Activated T-cell treated with anti-CD3 and anti-CD28 coated beads, Interleukin-2, amount 50 U/mL, for 1 hour (primary cell): ENCODE measurements at places on chromosomes 7 and 10.

- DNase-seq, result no peak
These were observed 75.3 kb upstream of the CPXM2 start for GRCh38 chr10:123966896-123967231.

- DNase-seq, result no peak
These were observed 8.4 kb upstream of the PGAM2 start for GRCh38 chr7:44073664-44074348.

- no peak for DNase-seq
These were observed 128.4 kb downstream of the ALOX5 start for GRCh38 chr10:45502458-45502857.

DNA sequence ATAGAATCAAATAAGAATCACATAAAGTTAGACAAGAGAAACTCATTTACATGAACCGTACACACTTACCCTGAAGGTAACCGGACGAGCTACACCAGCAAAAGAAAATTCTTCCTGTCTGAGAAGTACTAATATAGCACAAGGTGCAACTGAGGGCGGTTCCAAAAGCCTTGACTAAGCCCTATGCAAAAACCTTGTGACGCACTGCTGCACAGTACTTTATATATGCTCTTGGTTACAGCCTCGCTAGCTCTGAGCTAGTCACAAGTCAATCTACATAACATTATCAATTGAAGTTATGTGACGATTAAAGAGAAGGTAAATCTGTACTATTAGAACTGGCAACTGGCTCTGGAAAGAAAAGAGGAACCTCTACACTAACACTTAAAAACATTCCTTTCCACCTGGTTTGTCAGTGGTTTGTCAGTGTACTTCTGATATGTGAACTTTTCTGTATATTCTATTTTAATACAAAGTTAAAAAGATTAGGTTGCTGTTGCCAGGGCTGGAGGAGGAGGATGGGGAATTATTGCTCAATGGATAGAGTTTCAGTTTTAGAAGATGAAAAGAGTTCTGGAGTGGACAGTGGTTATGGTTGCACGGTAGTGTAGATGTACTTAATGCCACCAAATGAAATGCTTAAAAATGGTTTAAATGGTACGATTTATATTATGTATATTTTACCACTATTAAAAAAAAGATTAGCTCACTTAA is 21.6 kb downstream of the NT5C3A start:
- peak; percentile 46 for DNase-seq

- peak; percentile 70 for DNase-seq
These were observed 5.3 kb downstream of the HOXA11 start for GRCh38 chr7:27179503-27180430.

GRCh38 chr10:21398563-21399231 is 126.8 kb downstream of the SKIDA1 start:
- DNase-seq, result no peak

DNA sequence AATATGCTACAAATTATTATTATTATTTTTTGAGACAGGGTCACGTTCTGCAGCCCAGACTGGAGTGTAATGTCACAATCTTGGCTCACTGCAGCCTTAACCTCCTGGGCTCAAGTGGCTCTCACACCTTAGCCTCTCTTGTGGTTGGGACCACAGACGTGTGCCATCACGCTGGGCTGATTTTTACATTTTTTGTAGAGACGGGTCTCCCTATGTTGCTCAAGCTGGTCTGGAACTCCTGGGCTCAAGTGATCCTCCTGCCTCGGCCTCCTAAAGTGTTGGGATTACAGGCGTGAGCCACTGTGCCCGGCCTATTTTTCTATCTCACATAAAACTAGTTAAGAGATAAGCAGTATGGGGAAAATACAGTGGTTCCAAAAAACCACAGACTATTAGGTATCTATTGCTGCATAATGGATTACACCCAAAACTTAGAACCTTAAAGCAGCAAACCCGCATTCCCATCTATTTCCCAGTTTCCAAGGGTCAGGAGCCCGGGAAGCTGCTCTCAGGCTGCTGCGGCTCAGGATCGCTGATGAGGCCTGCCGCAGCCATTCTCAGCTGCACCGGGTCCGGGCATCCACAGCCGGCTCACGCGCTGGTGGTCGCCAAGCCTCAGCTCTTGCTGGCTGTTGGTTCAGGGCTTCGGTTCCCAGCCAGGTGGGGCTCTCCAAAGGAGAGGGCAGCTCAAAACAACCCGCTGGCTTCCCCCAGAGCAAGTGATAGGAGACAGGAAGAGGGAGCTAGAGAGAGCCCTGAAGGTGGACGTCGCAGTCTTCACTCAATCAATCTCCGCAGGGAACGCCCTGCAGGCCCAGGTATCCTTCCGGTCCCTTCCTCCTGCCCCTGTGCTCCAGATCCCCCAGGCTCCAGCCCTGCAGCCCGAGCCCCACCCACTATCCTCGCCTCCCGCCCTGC is 128.2 kb downstream of the UBE2H start:
- peak; percentile 32 for DNase-seq

DNA sequence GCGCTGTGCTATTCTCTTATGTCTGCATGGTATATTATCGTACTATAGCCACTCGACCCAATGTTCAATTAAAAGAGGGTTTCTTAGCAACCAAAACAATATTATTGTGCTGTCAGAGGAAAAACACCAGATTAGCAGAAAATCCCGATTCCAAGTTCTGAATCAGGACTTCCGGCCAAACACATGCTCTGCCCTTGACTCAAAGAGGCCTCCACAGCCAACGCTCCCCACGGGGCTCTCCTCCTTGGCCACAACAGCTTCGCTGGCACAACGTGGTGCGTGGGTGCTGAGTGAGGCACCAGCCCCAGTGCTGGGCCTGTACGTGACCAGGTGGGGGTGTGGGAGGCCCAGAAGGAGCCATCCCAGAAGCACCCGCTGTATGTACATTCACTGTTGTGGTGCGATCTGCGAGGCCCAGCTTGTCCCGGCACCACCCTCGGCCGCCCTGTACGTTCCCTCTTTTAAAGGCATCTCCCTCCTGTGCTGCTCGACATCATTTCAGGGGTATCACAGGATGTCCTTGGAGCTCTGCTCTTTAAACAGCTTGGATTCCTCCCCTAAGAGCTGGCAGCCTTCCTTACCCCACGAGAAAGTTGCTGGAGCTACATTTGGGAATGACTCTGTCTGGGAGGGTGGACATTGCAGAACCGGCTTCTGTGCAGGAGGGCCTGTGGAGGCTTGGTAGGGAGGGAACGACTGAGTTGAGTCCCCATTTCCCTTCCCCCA is 736.2 kb downstream of the PARD3 start:
- DNase-seq, result no peak

DNA sequence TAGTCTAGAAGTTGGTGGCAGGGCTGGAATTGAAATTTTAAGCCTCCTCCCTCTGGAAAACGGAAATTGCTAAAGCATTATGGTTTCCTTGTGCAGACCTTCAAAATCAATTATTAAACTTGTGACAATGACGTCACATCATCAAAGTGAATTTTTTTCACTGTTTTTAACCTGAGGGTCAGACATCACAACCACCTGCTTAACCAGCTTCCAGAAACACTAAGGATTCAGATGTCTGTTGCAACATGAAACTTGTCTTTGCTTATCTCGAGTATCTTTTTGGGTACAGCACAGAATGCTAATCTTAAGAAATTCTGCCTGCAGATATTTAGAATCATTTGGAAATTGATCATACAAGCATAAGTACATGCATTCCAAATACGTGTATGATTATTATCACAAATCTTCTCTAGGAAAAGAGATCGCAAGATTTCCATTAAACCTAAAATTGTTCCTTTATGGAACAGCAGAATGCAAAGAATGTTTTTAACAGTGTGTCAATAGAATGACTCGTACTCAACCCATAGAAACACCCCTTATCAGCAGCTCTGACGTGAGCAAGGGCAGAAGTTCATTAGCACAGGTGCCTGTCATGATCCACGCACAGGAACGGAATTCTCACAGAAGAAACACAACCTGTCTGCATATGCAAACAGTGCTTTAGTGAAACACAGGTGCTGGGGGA is 4.1 kb upstream of the GTPBP4 start:
- DNase-seq, result no peak

- DNase-seq, result no peak
These were observed 35.5 kb downstream of the KDM7A start for GRCh38 chr7:140141256-140141655.

DNA sequence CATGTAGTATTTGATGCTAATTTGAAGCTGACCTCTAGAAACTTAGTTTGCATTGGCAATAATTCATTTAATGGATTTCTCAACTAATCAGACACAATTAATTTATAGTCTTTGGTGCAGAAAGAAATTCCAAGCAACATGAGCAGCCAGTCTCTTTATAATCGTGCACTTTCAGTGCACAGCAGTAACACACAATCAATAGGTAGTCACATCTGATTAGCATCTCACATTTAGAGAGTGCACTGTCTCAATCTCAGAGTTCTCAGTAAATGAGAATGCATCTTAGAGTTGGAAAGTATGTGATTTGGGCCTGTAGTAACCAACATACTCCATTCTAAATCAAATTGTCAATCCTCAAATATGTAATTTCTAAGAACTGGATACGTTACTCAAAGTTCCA is 377.6 kb downstream of the POM121L12 start:
- no peak for DNase-seq

- no peak for DNase-seq
These were observed 152.6 kb downstream of the SLC16A9 start for GRCh38 chr10:59557052-59557451.

GRCh38 chr10:96863922-96864543 is 31.9 kb downstream of the LCOR start:
- no peak for DNase-seq

DNA sequence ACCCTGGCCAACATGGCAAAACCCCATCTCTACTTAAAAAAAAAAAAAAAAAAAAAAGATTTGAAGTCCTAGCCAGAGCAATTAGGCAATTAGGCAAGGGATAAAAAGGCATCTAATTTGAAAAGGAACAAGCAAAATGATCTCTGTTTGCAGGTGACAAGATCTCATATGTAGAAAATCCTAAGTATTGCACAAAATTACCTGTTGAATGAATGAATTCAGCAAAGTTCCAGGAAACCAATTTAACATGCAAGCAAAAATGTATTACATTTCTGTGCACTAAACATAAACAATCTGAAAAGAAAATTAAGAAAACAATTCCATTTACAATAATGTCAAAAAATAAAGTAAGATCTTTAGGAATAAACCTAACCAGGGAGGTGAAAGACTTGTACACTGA is 5.2 kb downstream of the PILRB start:
- no peak for DNase-seq

DNA sequence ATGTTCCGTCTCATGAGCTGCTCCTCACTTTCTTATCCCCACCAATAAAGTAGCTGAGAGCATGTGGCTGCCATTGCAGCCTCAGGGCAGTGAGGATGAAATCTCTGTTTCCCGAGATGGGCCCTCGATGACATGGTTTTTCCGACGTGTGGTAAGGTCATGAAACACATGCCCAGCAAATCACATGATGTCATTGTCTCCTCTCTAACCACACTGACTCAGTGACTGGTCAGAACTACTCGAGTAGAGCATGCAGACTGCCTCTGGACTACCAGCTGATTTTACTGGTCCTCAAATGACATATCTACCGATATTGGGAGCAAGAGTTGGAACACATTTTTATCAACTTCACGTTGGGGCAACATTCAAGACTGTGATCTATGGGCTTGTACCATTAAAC is 786.1 kb downstream of the CNTNAP2 start:
- DNase-seq, result no peak

DNA sequence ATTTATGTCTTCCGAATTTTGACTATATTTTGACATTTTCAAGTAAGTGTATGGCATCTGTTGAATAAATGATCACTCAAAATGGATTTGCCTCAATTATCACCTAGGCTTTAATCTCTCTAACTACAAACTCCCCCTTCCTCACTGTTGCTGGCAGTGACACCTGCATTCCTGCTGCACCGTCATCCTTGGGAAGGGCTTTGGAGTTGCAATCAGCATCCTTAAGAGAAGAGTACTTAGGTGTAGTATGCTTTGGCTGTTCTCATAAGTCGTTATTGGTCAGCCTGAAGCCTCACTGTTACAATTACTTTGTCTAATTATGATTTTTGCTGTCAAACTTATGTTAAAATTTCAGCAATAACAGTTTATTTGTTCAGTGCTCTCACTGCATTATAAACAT is 415.0 kb downstream of the NRG3 start:
- no peak for DNase-seq

- DNase-seq, result no peak
These were observed 37.9 kb downstream of the SKIDA1 start for GRCh38 chr10:21487416-21488180.

DNA sequence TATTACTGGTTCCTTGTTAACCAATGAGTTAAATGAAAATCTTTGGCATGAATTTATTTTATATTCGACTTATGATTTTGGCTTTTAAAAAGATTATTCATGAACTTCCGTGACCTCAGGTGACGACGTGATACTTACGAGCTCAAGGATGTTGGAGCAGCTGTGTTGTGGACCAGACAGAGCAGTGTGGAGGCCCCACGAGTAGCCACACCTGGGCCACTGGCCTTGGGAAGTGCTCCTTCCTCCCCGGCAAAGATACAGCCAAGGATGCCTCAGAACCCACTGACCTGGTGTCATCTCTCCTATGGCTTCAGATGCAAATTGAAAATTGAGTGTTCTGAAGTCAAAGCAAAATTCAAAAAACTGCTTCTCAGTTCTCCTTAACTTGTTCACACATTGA is 147.5 kb upstream of the PPP2R2D start:
- DNase-seq, result no peak

GRCh38 chr10:9052767-9053166 is 998.3 kb downstream of the GATA3 start:
- no peak for DNase-seq

- DNase-seq, result no peak
These were observed 31.8 kb upstream of the TMEM273 start for GRCh38 chr10:49220031-49220430.

- no peak for DNase-seq
These were observed 416.8 kb downstream of the GALNT17 start for GRCh38 chr7:71548746-71549145.

DNA sequence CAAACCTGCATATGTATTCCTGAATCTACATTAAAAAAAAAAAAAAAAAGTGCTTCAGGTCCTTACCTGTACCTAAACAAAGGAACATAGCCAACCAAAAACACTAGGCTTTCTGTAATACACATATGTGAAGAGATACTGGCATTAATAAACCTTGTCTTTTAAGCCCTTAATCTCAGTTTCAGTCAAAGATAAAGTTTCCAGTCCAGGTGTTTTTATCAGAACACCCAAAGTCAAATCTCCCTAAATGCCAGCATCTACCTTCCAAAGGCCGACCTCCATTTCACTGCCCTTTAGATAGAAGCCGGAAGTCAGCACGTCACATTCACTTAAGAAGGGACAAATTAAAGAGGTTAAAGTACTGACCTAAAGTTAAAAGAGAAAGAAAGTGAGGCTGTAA is 79.8 kb upstream of the NEBL start:
- no peak for DNase-seq

GRCh38 chr10:51748959-51749358 is 49.6 kb upstream of the CSTF2T start:
- DNase-seq, result no peak
